ENCODE measurements at places on chromosomes 13 and 19. TPM values are rescaled to one million over a fixed set of nuclear protein-coding genes. Genes with fewer than 3 reads are reported as not detected.

The ZNF765 gene
- 5.2 TPM for total RNA-seq

The ZNF700 gene
- 0.22 TPM for total RNA-seq

The PGLYRP1 gene
- total RNA-seq = not detected

The CTXN1 gene
- 6.0 TPM for total RNA-seq

The MUC16 gene
- not detected for total RNA-seq
